Activated T-cell treated with anti-CD3 and anti-CD28 coated beads, Interleukin-2, amount 50 U/mL, for 4 hours (primary cell): ENCODE measurements at places on chromosomes 6 and 20. TPM values are rescaled to one million over a fixed set of nuclear protein-coding genes. Genes with fewer than 3 reads are reported as not detected.

Gene KHDC1L
- total RNA-seq, result not detected

DNA sequence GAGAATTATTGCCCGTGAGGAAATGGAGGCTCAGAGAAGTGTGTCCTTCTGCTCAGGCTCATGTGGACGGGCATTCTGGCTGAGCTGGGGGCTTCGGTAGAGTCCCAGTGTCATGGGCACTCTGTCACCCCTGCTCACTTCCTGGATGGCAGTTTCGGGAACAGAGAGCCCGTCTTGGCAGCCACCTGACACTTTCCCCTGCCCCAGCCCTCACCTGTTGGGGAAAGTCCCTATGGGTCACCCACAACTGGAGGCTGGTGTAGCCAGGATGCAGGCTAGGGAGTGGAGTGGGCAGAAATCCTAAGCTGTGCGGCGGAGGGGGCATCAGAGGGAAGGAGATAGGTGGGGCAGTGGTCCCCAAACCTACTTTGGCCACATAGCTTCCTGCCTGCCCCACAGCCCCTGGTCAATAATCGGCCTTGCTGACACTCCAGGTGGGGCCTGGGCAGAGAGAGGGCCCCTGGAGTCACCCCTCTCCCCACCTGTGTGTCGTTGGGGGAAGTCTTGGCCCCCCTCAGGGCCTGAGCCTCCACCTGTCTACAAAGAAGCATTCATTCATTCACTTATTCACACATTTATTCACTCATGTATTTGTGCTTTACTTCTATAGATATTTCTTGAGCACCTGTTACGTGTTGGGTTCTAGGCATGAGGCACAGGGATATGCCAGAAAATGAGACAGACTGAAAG is 40.5 kb downstream of the SNAI1 start:
- DNase-seq, result no peak

- DNase-seq, result no peak
Measured at GRCh38 chr6:16660157-16660497, 101.1 kb downstream of the ATXN1 start.

- DNase-seq, result no peak
Measured at GRCh38 chr6:142856624-142857232, 88.2 kb downstream of the HIVEP2 start.

GRCh38 chr20:31587545-31588389 is 17.3 kb upstream of the ID1 start:
- DNase-seq, result no peak

GRCh38 chr6:90285042-90285481 is 11.6 kb downstream of the BACH2 start:
- no peak for DNase-seq

DNA sequence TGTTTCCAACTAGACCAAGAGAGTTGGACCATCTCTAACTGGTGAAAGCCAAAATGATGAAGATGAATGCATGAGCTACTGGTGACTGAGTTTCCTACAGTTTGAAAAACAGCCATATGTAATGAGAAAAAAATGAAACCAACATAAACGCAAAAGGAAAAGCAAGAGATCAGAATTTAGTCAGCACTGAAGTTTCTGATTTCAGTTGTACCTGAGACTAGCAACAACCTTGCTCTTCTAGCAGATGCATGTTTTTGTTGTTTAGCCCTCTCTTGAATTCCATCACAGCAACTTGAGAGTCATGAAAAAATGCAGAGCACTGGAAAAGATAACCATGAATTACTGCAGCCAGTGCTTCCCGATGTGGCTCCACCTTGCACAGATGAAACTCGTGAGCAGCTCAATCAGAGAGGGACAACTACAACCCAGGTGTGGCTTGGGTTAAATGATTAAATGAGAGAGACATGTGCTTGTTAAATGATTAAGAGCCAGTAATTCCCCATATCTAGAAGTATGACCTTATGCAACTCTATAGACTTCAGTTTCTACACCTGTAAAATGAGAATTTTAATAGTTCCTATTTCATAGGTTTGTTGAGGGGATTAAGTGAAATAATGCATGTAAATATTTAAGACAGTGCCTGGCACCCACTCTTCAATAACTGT is 104.8 kb downstream of the ELOVL4 start:
- no peak for DNase-seq

DNA sequence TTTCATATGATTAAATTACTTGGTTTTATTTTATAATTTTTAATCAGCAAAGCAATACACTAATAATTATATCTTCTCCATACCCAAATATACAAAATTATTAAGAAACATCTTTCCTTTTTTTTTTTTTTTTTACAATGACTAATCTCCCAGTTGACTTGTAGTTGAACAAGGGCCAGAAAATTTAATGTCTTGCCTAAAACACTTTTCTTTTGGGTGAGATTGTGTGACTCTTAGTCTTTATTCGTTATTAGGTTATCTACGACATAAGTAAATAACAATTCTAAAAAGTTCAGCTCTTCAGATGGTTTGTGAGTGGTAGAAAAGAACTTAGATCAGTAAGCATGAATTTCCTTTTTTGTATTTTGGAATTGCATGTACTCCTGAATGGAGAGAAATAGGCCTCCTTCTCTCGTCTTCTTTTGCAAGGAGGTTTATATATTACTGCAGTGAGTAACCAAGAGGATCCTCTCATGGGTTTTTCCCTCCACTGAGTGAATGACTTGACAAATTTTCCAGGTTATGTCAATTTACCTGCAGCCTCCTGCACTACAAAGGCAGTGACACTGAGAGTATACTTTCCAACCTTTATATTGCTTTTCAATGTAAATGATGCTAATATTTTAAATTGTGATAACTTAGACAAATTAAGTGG is 364.5 kb upstream of the CITED2 start:
- DNase-seq, result no peak

Gene MROH8
- 0.30 TPM for total RNA-seq

DNA sequence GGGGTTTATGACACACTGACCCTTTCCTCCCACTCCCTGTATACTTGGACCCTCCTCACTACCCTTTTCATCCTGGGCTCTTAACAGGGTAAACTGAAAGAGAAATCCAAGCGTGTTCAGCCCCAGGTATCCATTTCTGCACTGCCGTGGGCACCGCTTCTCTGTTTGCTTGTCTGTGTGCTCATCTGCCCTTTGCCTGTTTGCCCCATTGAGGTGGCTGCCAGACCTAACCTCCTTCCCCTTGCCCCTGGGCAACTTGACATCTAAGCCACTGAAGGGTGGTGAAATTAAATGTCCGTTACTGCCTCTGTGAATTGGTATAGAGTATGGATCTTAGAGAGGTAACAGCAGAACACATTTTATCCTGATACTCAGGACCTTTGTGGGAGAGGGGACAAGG is 38.7 kb downstream of the ACSS2 start:
- no peak for DNase-seq

Gene MLN
- total RNA-seq, result not detected

Gene CDC25B
- 34.7 TPM for total RNA-seq

DNA sequence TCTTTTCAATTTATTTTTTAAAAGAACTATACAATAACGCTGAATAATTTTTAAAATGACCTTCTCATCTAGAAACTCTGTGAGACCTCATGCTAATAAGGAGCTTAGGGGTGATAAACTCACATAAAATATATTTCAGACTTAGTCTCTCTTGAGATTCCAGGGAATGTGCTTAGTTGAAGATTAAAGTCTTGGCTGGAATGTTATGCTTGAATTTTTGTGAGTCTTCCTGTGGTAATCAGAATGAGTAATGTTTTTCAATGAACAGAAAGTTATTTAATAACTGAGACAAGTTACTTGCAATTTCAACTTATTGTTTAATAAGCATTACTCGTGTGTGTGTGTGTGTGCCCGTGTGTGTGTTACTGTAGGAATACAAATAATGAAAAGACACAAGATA is 379.9 kb upstream of the EPHA7 start:
- no peak for DNase-seq

DNA sequence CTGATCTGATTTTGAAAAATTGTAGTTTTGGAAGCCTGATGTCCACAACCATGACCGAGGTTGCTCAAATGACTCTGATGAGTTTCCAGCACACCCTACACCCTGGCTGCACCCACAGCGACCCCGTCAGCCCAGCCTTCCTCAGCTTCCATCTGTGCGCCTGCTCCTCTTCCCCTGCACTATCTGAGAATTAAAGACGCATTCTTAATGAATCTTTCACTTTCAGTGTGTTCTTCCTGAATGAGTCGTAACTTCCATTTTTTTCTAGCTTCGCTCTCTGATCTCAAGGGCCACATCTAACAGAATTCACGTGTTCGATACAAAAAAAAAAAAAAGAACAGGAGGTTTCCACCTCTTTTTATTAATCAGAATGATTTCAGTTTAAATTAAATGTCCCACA is 21.3 kb upstream of the RREB1 start:
- DNase-seq, result peak; percentile 36

Gene MOXD1
- total RNA-seq, result not detected

Gene RAET1G
- total RNA-seq, result not detected

DNA sequence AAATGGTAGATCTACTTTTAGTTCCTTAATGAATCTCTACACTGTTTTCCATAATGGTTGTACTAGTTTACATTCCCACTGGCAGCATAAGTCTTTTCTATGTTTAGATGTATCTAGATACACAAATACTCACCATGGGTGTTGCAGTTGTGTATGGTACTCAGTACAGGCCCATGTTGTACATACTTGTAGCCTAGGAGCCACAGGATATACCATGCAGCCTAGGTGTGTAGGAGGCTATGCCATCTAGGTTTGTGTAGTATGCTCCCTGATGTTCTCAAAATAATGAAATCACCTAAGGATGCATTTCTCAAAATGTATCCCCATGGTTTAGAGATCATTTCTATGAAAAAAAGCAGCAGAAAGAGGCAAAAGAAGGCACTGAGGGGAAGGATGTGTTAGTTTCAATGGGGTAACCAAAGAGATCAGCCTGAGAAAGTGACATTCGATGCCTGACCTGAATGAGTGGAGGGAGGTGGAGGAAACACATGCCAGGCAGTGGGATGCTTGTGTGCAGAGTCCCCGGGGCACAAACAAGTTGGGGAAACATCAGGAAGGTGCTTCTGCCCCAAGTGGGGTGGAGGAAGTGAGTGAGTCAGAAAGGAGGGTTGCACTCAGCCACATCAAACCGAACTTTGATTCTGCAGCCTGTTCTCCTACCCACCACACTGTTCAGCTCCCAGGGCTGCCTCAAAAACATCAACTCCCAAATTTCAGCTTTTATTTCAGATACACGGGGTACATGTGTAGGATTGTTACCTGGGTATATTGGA is 191.2 kb downstream of the ZNF217 start:
- peak; percentile 21 for DNase-seq

Gene CCM2L
- not detected for total RNA-seq

DNA sequence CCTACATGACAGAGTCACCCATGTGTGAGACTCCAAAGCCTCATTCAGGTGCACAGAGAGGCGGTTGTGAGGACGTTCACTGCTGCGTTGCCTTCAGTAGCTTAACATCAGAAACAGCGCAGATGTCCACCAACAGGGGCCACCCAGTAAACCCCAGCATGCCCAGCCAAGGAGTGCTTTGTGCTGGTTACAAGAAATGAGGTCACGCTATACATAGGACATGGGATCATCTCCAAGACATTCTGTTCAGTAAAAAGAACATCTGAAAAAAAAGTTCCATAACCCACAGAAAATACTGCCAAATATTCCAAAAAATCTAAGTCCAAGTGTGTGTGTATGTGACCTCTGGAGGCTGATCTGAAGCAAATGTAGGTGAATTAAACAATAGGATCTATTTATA is 16.0 kb downstream of the SLC52A3 start:
- DNase-seq, result no peak

DNA sequence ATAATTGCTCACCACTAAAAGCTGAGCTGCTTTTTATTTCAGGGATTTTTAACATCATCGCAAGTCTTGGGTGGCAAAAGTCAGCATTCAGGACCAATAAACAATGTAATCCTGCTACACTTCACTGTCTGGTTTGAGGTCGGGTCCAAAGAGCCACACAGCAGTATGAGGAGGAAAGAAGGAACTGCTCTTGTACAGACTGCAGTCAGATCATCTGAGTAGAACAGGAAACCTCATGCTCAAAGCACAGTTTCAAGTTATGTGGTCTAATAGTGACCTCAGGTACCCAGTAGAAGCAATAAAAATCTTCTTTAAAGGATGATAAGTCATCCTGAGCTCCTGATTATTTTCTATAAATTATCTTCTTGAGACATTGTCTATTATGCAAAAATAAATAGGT is 211.4 kb downstream of the FUT9 start:
- DNase-seq, result no peak

Gene OVOL2
- total RNA-seq, result not detected

- no peak for DNase-seq
Measured at GRCh38 chr20:62227977-62228958, 8.2 kb upstream of the HRH3 start.

GRCh38 chr20:18056174-18057100 is 1.3 kb downstream of the OVOL2 start:
- no peak for DNase-seq

DNA sequence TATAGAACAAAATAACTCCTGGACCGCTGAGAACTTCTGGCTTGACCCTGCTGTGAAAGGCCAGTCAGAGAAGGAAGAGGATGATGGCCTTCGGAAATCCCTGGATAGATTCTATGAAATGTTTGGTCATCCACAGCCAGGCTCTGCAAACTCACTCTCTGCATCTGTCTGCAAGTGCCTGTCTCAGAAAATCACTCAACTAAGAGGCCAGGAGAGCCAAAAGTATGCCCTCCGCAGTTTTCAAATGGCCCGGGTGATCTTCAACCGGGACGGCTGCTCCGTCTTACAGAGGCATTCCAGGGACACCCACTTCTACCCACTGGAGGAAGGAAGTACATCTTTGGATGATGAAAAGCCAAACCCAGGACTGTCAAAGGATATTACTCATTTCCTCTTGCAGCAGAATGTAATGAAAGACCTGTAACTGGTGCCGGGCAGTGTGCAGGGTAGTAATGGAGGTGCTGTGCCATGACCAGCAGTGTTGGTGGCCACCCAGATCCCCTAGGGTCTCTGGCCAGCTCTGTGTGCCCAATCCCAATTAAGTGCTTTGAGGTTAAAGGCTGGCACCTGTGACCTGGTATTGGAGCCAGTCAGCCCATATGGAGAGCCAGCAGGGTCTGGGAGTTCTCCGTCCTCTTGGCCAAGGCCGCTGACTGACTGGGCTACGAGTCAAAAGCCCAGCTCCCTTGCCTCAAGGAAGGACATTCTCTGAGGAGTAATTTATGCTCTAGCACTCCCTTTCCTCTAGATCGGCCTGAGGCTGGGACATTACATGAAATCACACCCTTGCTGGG is 87.1 kb downstream of the TRMT6 start:
- DNase-seq, result no peak

GRCh38 chr6:29005183-29005885 is at the start of gene ZNF311:
ZNF311 (minus strand) TSS chr6:29005315; CDS start chr6:29003954, 1,361 bp downstream.
- no peak for DNase-seq

Gene OOEP
- 0.38 TPM for total RNA-seq

DNA sequence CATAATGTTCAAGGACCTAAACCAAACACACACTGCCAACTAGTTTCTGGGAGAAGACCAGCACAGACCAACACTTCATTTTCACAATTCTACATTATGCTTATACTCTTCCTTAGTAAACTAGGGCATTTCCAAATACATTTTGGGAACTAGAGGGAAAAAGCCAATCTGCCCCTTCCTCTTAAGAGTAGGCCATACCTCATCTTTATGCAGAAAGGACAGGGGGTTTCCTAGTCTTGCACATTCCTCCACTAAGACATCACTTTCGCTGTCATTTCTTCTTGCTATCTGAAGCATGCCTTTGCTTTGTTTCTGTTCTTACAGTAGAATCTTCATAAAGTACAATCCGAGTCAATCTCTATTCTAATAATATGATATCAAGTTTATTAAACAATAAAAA is 105.7 kb downstream of the SMLR1 start:
- no peak for DNase-seq

GRCh38 chr20:47272893-47273590 is 83.5 kb downstream of the ZMYND8 start:
- DNase-seq, result peak; percentile 44

Gene CD24
- total RNA-seq, result 2.3 TPM
